ENCODE measurements at places on chromosomes 6 and 20.

DNA sequence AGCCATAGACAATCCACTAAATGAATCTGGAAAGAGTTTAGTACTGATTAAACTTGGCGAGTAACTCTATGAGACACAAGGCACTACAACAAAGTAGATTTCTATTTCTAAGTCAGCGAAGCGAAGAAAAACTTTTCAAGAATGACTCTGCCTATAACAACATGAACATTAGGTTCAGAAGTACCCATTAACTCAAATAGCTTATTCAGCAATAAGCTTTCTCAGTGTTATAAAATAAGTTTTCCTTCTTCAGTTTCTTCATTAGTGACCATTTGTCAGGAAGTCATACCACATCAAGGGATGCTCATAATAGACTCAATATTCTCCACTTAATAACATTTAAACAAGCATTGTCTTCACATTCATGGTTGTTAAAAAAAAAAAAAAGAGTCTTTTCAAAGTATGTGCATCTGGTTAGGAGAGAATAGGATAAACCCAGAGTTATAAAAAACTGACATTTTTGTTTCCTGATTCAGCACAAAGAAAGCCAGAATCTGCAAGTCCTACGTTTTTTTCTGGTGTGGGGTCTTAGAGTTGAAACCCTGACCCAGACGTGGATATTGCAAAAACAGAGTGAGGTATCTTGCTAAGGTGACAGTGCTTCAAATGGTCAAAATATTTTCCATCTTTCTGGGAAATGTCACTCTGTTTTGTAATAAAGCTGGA lies 148.2 kb upstream of the PREP start:
- no peak for DNase-seq

- DNase-seq = no peak
These were observed 44.6 kb downstream of the GPR63 start for GRCh38 chr6:96792561-96793190.

- DNase-seq = no peak
These were observed 13.9 kb upstream of the KLHL31 start for GRCh38 chr6:53679446-53679933.

DNA sequence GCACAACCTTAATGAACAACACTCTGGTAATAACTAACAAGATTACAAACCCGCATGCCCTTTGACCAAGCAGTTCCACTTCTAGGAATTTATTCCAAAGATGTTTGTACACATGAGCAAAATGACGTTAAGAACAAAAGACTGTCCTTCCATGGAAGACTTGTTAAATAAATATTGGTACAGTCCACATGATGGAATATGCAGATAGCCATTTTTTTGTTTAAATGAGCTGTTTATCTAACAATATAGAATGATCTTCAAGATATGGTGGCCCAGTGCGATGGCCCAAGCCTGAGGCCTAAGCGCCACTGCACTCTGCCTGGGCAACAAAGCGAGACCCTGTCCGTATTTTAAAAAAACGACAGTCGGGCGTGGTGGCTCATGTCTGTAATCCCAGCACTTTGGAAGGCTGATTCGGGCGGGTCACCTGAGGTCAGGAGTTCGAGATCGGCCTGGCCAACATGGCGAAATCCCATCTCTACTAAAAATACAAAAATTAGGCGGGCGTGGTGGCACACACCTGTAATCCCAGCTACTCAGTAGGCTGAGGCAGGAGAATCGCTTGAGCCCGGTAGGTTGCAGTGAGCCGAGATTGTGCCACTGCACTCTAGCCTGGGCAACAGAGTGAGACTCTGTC lies 7.4 kb upstream of the AHCY start:
- no peak for DNase-seq

- DNase-seq = no peak
These were observed 381.2 kb downstream of the CD83 start for GRCh38 chr6:14498748-14499147.

- DNase-seq = no peak
These were observed 18.0 kb downstream of the BAG2 start for GRCh38 chr6:57190140-57190539.

DNA sequence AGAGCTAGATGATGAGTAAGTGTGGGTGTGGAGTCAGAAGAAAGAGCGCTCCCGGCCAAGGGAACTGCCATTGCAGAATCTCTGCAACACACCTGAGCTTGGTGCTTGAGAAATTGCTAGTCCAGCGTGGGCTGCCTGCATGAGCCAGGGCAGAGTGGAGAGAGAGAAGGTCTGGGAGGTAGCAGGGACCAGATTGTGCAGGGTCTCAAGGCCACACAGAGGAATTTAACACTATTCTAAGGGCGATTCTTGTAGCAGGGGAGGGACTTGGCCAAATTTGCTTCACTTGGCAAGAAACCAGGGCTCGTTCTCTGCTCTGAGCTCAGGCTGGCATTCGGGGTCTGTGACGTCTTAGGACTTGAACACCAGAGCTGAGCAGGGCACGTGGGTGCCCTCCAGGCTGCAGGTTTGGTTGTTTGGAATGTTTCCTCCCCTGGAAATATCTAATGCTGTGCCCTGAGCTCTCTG lies 53.5 kb downstream of the BCAS4 start:
- no peak for DNase-seq
